Activated CD8-positive, alpha-beta memory T cell treated with anti-CD3 and anti-CD28 coated beads for 1 hour (primary cell): ENCODE measurements at places on chromosomes 5 and 9.

- no peak for DNase-seq
Observed at GRCh38 chr5:88502179-88503040, 233.8 kb upstream of the TMEM161B start.

DNA sequence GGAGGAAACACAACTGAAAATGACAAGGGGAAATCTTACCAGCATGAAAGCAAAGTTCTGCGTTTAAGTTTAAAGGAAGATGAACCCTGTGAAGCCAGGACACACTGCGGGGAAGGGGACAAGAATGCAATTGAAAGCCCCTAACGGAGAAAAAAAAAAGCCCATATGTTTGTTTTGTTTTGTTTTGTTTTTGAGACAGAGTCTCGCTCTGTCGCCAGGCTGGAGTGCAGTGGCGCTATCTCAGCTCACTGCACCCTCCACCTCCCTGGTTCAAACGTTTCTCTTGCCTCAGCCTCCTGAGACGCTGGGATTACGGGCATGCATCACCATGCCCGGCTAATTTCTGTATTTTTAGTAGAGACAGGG lies 2.9 kb downstream of the STK10 start:
- DNase-seq: no peak

DNA sequence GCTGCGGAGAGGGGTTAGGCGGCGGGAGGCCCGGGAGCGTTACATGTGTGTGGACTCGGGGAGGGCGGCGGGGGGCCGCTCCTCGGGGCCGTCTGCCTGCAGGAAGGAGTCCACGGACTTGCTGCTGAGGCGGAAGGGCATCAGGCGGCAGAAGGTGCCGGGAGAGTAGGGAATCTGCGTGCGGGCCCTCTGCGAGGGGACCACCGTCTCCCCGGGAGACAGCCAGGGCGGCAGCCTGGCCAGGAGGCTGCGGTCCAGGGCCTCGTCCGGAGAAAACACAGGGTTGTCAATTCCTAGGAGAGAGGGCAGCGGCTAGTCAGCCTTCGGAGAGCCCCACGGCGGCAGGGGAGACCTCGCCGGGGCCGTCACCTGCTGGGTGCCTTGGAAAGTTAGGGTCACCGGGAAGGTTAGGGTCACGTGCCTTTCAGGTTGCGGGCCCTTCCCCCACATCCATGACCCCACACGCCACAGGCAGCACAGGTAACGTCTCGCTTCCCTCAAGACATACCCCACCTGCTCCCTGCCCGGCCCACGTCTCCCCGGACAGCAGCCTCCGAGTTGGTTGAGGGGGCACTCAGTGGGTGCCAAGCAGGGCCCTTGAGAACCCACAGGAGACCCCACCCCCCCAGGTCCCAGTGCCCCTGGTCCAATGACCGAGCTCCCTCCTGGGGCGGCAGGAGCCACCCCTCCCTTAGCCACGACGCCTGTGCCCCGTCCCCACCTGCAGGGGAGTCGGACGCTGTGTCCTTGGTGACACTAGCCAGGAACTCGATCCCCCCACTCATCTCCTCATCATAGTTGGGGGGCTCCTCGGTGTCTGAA lies 32.1 kb downstream of the EXOC3 start:
- DNase-seq: no peak

- DNase-seq: no peak
Observed at GRCh38 chr5:652773-653350, 40.3 kb downstream of the TPPP start.

DNA sequence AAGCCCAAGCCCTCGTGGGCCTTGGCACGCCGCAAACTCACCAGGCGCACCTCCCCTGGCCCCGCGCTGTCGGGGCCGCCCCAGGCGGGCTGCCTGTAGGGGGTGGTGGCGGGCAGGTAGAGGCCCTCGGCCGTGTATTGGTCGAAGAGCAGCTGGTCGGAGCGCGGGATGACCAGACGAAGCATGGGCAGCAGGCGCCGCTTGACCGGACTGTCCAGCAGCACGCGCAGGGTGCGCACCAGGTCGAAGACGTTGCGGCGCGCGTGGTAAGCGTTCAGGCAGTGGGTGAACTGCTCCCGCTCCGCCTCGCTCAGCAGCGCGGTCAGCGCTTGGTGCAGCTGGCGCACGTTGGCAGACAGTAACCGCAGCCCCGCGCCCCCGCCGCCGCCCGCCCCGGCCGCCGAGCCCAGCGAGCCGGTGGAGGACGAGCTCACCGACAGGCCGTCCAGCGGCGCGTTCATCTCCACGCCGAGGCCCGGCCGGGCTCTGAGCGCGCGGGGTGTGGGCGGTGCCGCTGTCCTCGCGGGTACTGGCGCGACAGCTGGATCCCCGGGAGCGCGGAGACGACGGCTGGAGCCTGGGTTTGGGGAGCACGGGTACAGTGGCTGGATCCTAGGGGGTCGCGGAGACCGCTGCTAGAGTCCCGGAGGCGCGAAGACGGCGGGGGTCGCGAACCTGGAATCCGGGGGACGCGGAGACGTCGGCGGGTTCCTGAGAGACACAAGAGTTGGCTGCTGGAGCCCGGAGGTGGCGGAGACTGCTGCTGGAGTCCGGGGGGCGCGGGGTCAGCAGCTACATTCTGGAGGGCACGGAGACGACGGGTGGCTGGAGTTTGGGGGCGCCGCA lies 709 bp downstream of the WHRN start:
- peak; percentile 12 for DNase-seq

DNA sequence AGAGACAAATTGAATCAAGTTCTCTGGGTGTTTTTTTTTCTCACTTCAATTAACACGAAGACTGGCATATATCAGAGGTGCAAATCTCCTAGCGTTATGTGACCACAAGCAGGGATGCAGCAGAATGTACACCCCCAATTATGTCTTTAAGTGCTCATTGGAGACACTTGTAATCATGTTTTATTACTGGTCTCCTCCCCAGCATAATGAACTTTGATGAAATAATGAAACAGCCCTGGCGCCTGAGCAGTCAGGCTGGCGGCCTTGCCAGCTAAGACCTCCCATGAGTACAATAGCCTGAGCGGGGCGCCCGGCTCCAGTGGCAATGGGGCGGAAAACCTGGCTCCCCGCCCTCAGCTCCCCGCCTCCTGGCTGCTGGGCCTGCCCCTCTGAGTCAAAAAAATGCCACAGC lies 209.4 kb upstream of the MSX2 start:
- no peak for DNase-seq

- DNase-seq: no peak
Observed at GRCh38 chr5:75839547-75839946, 122.3 kb upstream of the POC5 start.

- no peak for DNase-seq
Observed at GRCh38 chr9:81377320-81377719, 312.0 kb downstream of the TLE1 start.

GRCh38 chr9:93225417-93225816 lies 41.5 kb downstream of the WNK2 start:
- DNase-seq: no peak

DNA sequence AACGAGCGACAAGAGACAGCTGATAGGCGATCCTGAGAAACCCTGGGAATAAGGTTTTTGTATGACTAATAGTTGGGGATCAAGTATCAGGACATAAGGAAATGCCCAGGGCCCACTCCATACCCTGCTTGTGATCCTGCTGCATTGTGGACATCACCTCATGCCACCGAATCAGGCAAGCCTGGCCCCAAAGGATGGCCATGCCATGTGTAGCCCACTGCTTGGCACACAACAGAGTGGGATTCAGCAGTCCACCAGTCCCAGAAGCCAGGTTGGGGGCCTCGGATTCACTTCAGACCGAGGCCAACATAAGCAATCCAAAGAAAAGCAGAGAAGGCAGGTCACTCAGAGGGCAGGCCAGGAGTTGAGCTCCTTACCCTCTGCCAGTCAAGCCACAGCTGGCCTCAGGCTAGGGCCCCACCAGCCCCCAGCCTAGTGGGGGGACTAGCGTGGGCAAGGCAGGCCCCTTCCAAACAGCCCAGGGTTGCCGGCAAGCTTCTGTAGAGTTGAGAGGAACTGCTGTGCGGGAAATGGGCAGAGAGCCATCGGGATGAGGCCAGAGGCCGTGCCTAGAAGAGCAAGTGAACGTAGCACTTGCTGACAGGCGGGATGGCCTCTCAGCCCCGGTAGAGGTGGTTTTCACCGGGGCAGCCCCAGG lies 5.0 kb downstream of the NOP16 start:
- DNase-seq: no peak

DNA sequence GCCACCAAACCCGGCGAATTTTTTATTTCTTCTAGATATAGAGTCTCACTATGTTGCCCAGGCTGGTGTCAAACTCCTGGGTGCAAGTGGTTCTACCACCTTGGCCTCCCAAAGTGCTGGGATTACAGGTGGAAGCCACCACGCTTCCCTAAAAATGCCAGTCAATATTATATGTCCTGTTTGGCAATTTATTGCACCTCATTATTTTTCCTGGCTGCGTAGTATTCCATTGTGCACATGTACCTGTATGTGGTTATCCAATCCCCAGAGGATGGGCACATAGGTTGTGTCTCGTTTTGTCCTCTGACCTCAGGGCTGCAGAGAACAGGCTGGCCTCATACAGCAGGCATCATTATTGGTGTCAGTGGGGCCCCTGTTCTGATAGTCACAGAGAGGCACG lies 181.7 kb downstream of the C9orf50 start:
- DNase-seq: no peak

DNA sequence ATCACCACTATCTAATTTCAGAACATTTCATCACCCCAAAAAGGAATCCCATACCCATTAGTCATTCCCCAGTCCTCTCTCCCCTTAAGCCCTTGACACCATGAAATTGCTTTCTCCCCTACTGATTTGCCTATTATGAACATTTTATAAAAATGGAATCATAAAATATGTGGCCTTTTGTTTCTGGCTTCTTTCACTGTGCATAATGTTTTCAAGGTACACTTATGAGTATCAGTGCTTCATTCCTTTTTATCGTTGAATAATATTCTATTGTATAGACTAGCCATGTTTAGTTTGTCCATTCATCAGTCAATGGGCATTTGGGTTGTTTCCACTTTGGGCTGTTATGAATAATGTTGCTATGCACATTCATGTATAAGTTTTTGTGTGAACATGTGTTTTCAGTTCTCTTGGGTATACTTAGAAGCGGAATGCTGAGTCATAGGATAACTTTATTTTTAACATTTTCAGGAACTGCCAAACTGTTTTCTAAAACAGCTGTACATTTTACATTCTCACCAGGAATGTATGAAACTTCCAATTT lies 40.4 kb upstream of the FGF1 start:
- DNase-seq: no peak

DNA sequence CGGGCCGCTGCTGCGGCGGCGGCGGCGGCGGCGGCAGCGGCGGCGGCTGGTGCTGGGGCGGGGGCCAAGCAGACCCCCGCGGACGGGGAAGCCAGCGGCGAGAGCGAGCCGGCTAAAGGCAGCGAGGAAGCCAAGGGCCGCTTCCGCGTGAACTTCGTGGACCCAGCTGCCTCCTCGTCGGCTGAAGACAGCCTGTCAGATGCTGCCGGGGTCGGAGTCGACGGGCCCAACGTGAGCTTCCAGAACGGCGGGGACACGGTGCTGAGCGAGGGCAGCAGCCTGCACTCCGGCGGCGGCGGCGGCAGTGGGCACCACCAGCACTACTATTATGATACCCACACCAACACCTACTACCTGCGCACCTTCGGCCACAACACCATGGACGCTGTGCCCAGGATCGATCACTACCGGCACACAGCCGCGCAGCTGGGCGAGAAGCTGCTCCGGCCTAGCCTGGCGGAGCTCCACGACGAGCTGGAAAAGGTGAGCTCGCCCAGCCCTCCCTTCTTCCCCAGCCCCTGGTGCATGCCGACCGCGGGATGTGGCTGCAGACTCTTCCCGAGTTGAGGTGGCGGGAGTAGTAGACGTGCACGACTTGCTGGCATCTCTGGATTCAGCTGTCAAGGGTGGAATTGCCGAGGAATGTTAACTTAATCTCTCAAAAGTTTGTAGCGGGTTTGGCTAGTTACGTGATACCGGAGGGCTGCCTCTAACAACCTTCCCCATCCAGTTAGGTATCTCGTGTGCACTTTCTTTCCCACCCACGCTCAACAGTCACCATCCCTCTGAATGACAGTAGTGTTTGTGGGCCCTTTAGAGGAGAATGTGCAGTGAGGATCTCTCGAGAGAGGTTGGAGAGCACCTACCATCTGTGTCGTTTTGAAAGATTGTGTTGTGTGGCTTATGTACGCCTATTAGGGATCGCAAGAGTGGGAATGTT lies 932 bp downstream of the SLC12A2 start:
- no peak for DNase-seq
